ENCODE measurements at places on chromosomes 3 and 15.

DNA sequence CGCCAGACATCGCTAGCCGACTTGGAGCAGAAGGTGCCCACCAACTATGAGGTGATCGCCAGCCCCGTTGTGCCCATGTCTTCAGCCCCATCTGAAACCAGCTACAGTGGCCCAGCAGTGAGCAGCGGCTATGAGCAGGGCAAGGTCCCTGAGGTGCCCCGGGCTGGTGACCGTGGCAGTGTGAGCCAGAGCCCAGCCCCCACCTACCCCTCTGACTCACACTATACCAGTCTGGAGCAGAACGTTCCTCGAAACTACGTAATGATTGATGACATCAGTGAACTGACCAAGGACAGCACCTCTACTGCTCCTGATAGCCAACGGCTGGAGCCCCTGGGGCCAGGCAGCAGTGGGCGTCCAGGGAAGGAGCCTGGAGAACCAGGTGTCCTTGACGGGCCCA lies 12.9 kb upstream of the APEH start:
- DNase-seq = no peak

DNA sequence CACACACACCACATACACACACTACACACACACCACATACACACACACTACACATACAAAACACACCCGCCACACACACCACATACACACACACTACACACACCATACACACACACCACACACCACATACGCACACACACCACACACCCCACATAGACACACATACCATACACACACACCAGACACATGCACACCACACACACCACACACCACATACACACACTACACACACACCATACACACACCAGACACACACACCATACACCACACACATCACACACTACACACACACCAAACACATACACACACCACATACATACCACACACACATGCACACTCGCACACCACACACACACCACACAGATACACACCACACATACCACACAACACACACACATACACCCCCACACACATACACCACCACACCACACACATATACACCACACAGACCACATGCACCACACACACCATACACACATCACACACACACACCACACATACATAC lies 26.3 kb downstream of the CPN2 start:
- no peak for DNase-seq

GRCh38 chr3:132253262-132253878 lies 63.8 kb upstream of the ACP3 start:
- no peak for DNase-seq

- no peak for DNase-seq
Measured at GRCh38 chr3:98325055-98325454, 28.6 kb upstream of the OR5K4 start.

GRCh38 chr15:35444557-35445204 lies 101.3 kb downstream of the DPH6 start:
- DNase-seq = no peak

- no peak for DNase-seq
Measured at GRCh38 chr15:100919481-100920405, 586 bp downstream of the LRRK1 start.

DNA sequence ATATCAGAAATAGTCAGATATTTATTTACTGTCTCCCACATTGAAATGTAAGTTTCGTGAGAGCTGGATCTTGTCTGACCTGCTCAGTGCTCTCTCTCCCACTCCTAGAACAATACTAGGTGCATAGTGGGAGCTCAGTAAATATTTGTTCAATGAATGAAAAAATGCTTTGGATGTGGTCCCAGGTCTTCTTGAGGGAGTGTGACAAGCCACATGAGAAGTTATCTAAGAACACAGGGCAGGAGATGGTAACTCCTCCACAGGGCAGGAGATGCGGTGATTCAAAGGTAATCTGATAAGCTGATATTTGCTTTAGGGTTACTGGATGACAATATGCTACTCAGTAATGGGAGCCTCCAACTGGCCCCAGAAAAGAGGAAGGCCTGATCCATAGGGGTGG lies 25.8 kb upstream of the PLA2G4E start:
- DNase-seq = no peak

- no peak for DNase-seq
Measured at GRCh38 chr3:197203714-197204146, 94.7 kb downstream of the DLG1 start.

GRCh38 chr3:5510300-5510699 lies 322.8 kb downstream of the EDEM1 start:
- DNase-seq = no peak

DNA sequence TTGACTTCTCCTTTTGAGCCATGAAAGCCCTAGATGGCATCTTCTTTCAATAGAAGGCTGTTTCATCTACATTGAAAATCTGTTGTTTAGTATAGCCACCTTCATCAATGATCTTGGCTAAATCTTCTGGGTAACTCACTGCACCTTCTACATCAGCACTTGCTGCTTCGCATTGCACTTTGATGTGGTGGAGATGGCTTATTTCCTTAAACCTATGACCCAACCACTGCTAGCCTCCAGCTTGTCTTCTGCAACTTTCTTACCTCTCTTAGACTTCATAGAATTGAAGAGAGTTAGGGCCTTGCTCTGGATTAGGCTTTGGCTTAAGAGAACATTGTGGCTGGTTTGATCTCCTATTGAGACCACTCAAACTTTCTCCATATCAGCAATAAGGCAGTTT lies 189.8 kb downstream of the PLCL2 start:
- no peak for DNase-seq

DNA sequence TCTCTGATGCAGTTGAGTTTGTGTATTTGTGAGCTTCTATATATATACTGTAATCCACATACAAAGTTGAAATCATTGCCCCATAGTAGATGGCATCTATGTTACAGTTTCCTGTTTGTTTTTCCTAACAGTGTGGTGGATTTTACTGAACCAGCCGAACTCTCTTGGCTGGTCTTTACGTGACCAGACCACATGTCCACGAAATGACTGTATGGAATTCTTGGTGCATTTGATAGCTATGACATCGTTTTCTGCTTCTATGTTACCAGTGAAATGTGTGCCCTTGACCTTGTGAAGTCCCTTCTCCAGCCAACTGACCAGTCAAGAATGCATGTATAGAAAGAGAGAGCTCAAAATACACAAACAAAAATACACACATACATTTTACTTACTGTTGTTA lies 1.8 kb downstream of the KCNMB2 start:
- no peak for DNase-seq

GRCh38 chr3:99774467-99774866 lies 43.2 kb upstream of the CMSS1 start:
- DNase-seq = no peak

- DNase-seq = no peak
Measured at GRCh38 chr15:86772369-86773059, 692.8 kb downstream of the AGBL1 start.

DNA sequence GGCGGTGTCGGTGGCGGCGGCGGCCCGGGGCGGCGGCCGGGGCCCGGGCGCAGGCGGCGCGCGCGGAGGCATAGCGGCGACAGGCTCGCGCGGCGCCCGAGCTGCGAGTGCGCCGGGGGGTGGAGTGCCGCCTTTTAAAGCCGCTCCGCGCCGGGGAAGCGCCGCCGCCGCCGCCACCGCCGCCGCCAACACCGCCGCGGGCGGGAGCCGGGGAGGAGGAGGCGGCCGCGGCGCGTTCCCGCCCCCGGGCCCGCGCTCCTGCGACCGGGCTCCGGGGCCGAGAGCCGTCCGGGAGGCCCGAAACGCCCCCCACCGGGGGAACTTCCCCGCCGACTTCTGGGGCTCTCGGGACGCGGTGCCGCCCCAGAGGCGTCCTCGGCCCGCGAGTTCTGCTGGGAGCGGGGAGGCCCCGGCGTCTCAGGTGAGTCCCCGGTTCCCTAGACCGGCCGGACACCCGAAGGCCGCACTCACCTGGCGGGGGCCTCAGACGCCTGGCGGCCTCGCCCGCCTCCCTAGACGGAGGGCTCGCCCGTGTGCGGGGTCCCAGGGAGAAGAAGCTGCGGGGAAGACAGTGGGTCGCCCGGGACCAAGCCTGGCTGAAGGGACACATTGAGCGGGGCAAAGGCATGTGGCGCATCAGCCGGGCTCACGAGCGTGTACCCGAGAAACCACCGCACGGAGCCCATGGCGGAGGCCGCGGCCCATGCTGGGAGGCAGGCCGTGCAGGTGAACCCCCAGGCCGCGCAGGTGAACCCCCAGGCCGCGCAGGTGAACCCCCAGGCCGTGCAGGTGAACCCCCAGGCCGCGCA lies at the start of gene PCSK6:
Gene PCSK6 (minus strand): TSS at position 109 of the 809 bp plus-strand sequence. CDS start 37 bp downstream, at position 72.
- DNase-seq = no peak

DNA sequence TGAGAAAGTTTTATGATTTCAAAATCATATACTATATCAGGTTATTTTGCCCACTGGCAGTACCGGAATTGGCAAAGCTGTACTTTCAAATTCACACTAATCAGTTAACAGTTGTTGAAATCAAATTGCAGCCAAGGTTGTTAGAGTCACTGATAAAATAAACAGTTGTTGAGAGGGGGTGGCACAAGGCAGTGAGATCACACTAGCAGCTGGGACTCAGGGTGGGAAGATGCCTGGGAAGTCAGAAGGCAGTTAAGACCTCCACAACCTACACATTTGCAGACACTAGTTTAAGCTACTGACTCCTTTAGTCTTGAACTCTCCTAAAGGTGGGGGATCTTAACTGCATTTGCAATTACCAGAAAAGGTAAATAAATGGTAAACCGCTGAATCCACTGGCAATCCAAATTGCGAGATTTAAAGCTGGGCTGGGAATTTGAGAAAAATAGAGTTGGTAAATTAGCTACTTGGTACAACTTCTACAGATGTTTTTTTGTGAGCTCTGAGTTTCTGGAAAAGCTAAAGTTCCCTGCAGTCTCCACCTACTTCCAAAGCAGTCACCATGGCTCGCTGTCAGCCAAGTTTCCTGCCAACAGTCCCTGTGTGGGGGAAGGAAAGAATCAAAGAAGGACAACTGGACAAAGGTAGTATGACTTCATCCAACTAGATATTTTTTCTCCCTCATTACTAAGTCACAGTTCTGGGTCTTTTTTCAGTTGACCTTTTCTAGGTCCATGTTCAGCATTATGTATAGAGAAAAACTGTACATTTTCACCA lies 105.7 kb downstream of the ZNF385D start:
- DNase-seq = no peak

DNA sequence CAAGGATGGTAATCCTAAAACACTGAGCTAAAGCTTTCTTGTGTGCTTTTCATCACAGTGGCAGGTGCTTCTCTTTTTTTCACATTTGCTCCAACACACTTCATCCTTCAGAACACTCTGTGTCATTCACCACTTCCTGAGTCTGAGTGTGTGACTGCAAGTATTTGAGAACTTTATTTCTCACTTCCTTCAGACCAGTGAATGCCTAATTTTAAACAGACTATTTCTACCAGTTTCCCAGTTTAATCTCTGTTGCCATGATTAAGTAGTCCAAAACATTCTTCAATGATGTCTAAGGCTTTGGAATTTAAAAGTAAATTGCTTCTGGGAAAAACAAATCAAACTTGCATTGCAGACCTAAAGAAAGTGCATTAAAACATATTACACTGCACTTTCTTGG lies 541.2 kb downstream of the RBMS3 start:
- DNase-seq = no peak

- no peak for DNase-seq
Measured at GRCh38 chr3:151976211-151977050, 103.0 kb downstream of the SUCNR1 start.
